ENCODE measurements at places on chromosomes 5 and 9. TPM values are rescaled to one million over a fixed set of nuclear protein-coding genes. Genes with fewer than 3 reads are reported as not detected.
A peak's percentile ranks its signal among the peaks of the same experiment; 100 is the strongest.

- no peaks in the 10 kb centered on the region for H3K27me3 ChIP-seq
- peak; percentile 39 for DNase-seq
- no peak overlapping the region for H3K27ac ChIP-seq
- no peak overlapping the region for H3K4me3 ChIP-seq
- no peaks in the 10 kb centered on the region for H3K4me1 ChIP-seq
Observed at GRCh38 chr9:9612270-9612669, 1000.5 kb downstream of the PTPRD start.

The CDX1 gene
- total RNA-seq, result not detected

The CKMT2 gene
- not detected for total RNA-seq

The IFNE gene
- not detected for total RNA-seq

DNA sequence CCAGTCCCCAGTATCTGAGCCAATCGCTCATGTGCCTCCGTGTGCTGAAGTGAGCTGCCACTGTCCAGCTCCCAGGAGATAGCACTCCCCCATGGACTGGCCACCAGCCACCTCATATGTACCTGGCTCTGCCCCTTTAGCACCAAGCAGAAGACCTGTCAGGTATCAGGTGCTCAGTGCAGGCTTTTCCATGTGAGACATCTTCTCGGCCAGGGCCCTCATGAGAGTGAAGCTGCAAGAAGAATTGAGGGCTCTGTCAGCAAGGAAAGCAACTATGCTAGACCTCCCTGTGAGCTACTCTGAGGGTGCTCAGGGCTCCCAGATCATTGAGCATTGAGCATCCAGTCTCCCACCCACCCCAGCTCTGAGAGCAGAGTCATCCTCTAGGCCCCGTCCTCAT lies 264.2 kb upstream of the ADAMTS16 start:
- H3K4me1 ChIP-seq, result no peaks in the 10 kb centered on the region
- no peak overlapping the region for H3K27ac ChIP-seq
- no peak for DNase-seq
- H3K4me3 ChIP-seq, result no peak overlapping the region

The NPR2 gene
- 22.2 TPM for total RNA-seq

Measured in naive thymus-derived CD4-positive, alpha-beta T cell (primary cell).